ENCODE measurements at places on chromosomes 11 and 22.

DNA sequence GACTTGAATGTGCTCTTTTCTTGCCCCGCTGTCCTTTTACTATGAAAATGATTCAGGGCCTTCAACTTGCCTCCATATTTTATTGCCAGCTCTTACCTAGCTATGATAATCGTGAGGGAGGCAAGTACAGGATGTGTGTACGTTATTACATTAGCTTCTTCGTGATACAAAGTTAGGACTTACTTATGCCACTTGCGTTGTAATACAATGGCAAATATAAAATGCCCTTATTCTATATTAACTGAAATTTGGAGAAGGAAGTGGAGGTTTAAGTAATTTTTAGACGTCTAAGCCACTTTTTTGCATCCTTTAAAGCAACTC lies 10.8 kb upstream of the CCT8L2 start:
- DNase-seq: no peak

GRCh38 chr11:114027391-114027790 lies 32.1 kb upstream of the ZBTB16 start:
- DNase-seq: no peak

DNA sequence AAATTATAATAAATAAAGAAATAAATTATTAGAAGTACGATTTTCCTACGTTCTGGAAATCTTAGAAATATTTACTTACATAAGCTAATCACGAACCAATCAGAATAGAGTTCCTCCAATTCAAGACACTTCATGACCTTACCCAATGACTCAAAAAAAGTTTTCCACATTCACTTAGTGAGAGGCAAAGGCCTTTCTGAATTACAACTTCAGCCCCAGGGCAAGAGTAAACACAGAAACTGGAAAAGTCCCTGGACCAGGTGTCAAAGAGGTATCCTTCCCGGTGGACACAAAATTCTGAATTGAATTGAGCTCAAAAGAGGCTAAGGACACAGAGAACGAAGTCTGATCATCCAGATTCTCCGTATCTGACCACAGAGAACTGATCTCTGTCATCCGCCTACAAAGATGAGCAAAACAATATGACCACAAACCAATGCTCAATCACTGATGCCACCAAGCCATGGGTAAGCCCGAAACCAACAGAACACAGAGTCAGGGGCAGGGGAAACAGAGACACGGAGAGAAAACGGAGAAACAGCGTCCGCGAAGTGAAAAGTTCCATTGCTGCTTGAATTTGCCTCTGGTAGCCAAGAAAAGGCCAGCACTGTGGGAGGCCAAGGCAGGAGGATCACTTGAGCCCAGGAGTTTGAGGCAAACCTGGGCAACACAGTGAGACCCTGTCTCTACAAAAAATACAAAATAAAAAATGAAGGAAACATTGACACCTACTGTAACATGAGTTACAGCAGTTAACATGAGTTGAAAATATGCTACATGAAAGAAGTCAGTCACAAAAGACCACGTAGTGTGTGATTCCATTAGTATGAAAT lies 6.8 kb downstream of the BID start:
- no peak for DNase-seq

GRCh38 chr11:105092256-105093239 lies 47.0 kb downstream of the CARD18 start:
- DNase-seq: no peak

GRCh38 chr11:65293909-65294381 lies 20.7 kb upstream of the CDC42EP2 start:
- DNase-seq: no peak

DNA sequence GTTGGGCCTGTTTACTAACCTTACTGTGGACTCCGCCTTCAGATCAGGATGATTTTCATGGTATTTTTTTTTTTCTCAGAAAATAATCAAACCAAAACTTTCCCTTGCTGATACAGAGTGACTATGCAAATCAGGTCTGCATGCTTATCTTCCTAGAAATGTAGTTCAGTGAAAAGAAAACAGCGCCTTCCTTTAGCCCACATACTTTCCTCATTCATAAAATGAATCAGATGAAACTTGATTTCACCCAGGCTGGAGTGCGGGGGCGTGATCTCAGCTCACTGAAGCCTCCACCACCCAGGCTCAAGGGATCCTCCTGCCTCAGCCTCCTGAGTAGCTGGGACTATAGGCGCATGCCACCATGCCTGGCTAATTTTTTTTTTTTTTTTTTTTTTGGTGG lies 26.0 kb downstream of the ZNRF3 start:
- no peak for DNase-seq

DNA sequence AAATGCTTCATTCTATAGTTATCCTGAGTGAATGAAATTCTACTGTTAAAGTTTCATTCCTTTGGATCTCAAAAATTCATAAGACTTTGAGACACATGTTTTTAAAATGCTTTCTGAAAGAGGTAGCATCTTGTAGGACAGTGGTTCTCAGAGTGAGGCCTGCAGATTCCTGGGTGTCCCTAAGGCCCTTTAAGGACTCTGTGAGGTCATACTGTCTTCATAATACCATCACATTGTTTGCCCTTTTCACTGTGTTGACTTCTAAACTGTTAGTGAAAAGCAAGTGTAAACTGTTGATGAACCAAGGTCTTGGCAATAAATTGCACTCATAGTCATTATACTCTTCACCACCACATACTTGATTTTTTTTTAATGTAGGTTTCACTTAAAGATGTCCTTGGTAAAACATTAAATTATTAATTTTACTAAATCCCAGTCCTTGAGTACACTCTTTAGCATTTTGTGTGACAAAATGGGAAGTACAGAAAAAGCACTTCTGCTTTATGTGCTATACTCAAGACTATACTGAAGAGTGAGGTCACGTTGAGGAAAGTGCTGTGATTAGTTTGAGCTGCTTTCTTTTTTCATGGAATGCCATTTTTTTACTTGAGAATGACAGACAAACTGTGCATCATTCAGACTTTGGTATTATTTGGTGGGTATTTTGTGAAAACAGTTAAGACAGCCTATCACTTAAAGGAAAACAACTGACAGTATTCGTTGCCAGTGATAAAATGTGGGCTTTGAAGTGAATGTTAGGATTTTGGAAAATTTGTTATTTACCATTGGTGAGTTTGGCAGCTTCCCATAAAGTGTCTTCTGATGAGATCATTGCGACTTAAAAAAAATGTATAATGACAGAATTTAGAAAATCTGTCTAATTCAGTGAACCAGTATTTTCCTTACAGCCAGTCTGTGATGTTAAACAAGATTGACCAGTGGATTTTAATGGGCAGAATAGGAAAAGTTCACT lies 61.1 kb downstream of the SPECC1L start:
- no peak for DNase-seq

DNA sequence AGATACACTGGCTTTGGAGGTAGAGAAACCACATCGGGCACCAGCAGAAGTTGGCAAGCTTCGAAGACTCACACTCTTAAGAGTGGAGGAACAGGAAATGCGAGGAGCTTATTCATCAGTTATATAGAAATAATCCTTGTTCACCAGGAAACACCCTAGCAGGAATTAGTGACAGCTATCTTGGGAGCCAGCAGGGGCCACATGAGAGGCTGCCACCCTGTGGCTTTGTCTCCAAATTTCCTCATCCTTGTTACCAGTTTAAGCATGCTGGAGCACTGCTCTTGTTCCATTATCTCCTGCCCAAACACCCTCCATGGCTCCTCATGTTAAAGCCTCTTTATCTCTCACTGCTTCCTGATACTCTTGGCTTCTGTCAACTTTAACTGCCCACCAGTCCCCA lies 131.0 kb downstream of the PLEKHA7 start:
- DNase-seq: no peak

DNA sequence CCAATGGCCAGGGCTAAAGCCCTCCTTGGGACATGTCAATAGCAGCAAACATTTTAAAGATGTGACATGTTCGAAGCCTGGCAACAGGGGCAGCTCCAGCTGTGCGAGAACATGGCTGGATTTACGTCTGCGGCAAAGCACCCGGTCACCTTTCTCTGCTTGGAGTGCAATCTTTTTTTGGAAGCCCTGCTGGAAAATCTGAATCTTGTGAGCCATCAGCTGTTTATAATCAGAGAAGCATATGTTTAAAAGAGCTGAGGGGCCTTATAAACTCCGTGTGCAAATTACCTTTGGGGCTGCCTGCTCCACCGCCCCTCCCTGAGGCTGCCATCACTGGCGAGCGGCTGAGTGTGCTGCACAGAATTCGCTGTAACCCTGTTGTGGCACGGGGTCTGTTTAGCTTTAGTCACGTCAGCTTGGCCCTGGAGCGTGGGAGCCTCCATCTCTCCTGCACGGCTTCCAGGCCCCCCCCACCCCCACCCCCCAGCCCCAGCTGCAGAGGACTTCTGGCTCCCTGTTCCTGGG lies 9.0 kb upstream of the KCNQ1OT1 start:
- DNase-seq: no peak

DNA sequence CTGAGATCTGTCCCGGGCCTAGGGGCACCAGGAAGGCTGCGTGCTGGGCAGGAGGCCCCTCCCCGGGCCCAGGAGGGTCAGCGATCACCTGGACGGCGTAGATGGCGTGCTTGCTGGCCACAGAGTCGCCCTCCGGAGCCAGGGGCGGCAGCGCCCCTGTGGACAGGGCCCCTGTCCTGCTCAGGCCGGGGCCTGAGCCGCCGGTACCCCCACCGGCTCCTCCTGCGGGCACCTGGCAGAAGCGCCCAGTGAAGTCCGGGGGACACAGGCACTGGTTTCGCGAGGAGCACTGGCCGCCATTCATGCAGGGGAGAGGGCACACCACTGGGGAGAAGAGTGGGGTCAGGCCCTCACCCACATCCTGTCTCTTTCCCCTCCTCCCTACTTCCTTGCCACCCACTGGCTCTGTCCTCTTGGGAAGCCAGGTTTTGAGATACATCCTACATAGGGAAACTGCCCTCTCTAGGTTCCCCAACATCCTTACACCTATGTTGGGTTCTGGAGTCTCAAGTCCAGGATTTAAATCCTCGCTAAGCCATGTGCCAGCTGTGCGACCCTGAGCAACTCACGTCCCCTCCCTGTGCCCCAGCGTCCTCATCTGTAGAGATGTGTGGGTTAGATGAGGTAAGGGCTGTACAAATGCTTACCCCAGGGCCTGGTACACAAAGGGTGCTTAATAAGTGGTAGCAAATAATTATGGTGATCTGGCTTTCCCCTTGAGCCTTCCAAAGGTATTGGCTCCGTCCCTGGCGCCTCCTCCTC lies 3.9 kb downstream of the LTBP3 start:
- no peak for DNase-seq

GRCh38 chr22:39147335-39148025 lies 5.0 kb downstream of the CBX7 start:
- no peak for DNase-seq

DNA sequence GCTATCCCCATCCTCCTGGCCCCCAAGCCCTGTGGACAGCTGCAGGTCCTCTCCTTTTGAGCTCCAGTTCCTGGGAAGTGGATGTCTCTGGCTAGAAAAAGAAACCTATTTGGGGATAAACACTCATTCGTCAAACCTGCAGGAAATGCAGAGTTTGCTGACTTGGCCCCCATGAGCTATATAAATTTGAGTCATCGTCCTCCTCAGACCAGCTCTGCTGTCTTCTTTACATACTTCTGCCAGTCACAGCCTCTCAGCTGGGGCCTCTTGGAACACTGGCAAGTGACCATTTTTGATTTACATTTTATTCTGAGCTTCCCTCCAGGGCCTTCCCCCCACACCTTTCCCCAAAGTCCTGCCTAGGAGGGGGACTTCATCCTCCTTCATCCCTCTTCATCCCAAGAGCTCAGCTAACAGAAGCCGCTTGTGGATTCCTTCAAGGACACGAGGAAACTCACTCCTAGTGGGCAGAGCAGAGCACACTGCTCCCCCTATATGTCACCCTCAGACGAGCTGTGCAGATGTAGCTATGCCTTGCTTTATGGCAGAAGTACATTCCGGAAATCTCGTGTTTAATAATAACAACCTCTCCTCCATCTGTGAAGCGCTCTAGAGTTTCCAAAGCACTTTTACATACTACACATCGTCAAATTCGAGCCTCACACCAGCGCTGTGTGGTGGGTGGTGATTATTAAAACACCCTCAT lies 131.8 kb downstream of the FEZ1 start:
- no peak for DNase-seq

DNA sequence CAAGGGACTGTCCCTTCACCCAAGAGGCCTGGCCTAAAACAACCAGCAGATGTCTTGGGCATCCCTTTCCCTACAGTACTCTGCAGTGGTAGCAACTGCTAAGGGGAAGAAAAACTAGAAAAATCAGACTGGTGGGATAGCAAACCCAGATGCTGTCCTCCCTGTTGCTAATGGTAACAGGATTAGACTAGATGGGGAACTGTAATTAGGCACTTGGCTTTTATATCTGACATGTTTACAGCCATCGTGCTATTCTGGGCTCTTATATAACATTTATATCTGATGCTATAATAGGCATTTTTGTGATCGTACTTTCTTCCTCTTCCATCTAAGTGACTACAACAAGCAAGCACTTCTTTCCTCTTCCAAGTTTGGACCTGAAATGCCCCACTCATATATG lies 316.7 kb downstream of the DLG2 start:
- DNase-seq: no peak

DNA sequence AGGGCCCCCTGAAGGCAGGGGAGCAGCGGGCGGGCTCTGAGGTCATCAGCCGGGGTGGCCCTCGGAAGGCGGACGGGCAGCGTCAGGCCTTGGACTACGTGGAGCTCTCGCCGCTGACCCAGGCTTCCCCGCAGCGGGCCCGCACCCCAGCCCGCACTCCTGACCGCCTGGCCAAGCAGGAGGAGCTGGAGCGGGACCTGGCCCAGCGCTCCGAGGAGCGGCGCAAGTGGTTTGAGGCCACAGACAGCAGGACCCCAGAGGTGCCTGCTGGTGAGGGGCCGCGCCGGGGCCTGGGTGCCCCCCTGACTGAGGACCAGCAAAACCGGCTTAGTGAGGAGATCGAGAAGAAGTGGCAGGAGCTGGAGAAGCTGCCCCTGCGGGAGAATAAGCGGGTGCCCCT lies 50.1 kb upstream of the GCAT start:
- DNase-seq: no peak

- no peak for DNase-seq
These were observed 95.3 kb upstream of the FGF3 start for GRCh38 chr11:69914286-69915150.

GRCh38 chr11:113628912-113629311 lies 77.2 kb downstream of the TMPRSS5 start:
- DNase-seq: no peak

- no peak for DNase-seq
These were observed 27.4 kb upstream of the MAPK1 start for GRCh38 chr22:21894799-21895198.
